Astrocyte (in vitro differentiated cells and primary cell): ENCODE measurements at places on chromosomes 12 and 14.
A peak's percentile ranks its signal among the peaks of the same experiment; 100 is the strongest.

- no peak for DNase-seq
Observed at GRCh38 chr12:3644104-3644503, 108.8 kb downstream of the CRACR2A start.

DNA sequence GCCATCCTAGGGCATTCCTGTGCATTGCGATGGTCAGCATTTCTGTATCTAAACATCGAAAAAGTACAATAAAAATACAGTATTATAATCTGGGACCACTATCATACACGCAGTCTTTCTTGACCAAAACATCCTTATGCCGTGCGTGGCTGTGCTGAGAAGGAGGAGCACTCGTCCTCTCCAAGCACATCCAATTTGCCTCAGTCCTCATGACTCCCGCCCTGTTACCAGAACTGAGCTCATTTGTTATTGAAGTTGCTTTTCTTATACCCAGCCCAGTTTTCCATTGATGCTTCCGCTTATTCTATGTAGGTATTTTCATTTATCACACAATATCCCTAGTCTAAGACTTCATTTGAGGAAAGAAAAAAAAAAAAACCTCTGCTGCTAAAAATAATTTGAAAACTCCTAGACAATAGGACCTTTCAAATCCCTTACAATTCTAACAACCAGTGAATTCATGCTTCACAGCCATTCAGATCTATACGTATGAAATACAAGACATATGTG lies 236.9 kb upstream of the PLEKHG7 start:
- no peak for DNase-seq

GRCh38 chr12:107515446-107515958 lies 170.1 kb upstream of the PWP1 start:
- DNase-seq: peak; percentile 99

GRCh38 chr12:67193704-67194103 lies 75.5 kb upstream of the CAND1 start:
- DNase-seq: peak; percentile 27

DNA sequence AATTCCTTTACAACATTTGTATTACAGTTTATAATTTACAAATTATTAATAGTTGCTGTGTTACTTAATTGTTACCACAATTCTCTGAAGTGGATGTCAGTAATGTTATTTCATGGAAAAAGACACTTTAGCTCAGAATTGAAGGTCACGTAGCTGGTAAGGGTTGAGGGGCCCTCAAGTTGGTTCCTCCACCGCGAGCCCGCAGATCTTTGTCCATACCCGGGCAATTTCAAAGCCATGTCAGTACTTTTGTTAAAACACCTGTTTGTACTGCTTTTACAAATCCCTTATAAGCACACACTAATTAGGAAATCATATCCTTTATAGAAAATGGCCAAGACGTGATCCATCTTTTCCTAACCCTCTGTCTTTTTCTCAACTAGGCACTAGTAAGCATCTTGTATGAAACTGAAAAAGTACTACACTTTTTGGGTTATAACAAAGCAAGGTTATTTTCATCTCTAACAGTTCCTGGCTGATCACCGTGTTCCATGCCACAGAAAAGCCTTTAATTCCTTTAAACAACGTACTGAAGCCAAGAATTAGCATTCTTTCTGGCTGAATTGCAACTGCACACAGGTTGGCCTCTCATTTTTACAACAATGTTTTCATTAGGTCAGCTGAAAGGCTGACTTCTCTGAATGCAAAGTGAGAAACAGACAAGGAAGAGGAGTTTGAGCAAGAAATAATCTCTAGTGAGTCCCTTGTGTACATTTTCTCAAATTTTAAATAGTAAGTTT lies 76.1 kb downstream of the CNTN1 start:
- DNase-seq: no peak

DNA sequence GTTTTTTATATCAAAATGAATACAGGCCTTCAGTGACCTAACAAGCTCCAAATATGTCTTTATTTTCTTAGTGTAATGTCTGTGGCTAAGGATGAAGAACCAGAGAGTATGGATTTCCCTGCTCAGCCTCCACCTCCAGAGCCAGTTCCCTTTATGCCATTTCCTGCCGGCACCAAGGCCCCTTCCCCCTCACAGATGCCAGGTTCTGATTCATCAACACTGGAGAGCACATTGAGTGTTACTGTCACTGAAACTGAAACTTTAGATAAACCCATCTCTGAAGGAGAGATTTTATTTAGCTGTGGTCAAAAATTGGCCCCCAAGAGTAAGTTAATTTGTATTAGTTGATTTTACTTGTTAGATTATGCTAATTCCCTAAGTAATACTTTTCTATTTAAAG lies 61.0 kb downstream of the KIAA0586 start:
- DNase-seq: peak; percentile 32

GRCh38 chr14:97095269-97095668 lies 298.1 kb downstream of the VRK1 start:
- no peak for DNase-seq

GRCh38 chr12:50394469-50395029 lies 1.9 kb downstream of the FAM186A start:
- DNase-seq: no peak

- no peak for DNase-seq
Observed at GRCh38 chr14:26928019-26928418, 330.2 kb upstream of the NOVA1 start.

DNA sequence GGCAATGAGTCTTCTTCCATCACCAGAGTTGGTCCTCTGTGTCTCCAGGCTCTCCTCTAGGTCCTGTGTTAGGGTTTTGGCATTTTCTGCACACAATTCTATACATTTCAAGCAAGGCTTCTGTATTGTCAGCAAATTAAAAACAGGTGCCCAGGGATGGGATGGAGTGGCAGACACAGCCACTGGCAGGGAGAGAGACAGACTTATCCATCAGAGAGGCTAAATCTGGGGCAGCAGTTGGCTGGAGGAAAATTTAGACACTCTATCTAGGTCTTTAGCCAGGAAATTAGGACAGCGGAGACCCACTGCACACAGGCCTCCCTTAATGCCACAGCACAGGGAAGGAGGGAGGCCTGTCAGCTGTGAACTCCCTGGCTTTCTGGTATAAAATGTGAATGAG lies 20.2 kb downstream of the PLEKHD1 start:
- DNase-seq: no peak

DNA sequence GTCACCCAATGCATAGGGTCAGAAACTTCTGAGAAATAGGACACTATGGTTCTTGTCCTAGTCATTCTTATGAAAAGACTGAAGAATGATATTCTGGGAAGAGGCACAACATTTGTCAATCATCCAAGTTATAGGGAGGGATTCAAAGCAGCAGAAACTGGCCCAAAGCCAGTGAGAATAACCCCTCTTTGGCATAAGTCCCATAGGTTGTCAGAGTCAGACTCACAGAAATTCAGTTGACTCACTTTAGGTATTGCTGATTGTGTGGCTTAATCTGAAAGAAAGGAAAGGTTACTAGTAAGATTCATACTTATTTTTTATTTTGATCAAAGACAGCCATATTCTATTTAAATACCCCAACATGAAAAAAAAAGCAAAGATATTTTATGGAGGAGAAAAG lies 151.0 kb downstream of the SRGAP1 start:
- no peak for DNase-seq

- no peak for DNase-seq
Observed at GRCh38 chr14:31026077-31026449, at the start of gene STRN3. Gene STRN3 (minus strand): TSS chr14:31026379. CDS start chr14:31026185, 194 bp downstream.

- DNase-seq: peak; percentile 100
Observed at GRCh38 chr14:51547260-51547659, 104.5 kb upstream of the FRMD6 start.

DNA sequence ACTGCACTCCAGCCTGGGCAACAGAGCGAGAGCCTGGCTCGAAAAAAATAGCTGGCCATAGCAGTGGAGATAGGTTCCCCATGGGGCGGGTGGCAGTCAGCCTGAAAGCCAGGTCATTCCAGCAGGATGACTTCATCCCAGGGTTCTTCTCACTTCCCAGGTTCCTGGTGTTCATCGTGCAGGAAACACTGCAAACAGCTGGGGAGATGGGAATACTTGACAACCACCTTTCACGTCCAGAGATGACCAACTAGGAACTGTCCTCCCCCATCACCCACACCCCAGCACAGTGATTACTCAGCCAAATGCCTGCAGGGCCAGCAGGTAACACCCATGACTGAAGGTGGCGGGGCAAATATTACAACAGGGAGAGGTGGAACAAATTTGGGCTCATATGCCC lies 1.7 kb downstream of the VSIG10 start:
- DNase-seq: no peak
